NCI-H1417 (cell line): ENCODE measurements at places on chromosomes 1 and 21.

DNA sequence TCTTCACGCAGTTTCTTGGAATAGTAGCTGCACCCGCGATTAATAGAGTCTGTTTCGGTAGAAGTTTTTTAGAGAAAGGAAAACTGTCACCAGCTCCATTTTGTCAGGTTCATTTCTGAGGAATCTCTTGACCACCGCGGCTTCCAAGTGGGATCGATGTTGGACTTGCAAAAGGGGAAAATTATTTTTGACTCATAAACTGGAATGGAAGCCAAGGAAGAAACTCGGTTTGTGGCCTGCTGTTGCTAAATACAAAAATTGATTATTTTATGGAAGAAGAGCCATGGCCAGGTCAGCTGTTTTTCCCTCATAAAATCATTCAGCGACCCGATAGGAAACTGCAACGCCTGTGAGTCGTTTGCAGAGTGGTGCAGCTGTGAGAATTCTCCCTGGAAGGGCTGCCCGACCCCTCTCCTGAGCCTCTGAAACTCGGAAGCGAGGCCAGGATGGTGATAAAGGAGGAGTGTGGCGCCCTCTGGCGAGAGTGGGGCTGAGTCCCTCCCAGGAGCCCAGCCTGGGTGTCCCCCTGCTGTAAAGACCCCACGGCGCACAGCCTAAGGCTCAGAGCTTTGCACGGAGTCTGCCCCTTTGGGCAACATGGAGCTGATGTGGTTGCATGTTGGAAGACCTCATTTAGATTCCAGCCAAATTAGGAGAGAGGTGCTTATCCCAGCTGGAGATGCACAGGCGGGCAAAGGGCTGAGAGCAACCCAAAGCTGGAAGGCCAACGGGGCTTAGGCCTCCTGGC lies 83.6 kb upstream of the SLC25A33 start:
- peak; percentile 50 for DNase-seq

DNA sequence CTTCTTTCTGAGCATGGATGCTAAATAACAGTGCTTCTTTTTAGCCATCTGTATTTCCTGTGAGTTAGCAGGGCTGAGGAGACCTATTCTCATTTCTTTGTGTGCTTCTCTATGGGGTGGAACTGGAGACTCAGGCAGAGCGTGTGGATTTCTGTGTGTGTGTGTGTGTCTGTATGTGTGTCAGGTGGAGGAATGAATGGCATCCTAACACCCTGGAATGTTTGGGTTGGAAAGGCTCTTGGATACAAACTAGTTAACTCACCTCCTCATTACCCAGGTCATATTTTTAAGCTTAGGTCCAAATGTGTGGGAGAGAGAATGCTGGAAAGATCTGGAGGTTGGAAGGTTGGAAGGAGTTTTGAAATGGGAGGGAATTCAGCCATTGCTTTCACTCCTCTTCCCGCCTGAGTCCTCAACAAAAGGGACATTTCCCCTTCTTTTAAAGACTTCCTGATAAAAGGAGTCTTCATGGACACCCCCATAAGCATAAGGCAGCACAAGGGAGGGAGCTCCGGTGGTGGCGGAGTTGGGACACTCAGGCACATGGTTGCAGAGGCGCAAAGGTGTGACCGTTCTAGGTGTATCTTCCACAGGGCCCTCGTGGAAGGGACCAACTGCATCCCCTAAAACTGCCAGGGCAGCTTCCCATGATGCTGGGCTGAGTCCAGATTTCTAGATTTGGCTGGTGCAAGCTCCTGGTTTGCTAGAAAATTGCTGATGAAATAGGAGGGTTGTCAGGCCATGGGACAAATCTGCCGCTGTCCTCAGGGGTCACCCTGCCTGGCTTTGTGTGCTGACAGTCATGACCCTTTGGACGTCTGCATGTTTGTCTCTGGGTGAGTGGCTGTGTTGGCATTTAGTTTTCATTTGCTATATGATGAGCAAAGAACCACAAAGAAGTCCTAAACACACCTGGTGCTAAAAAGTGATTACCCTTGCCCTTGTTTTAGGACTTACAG lies 37.6 kb downstream of the MTARC1 start:
- no peak for DNase-seq

DNA sequence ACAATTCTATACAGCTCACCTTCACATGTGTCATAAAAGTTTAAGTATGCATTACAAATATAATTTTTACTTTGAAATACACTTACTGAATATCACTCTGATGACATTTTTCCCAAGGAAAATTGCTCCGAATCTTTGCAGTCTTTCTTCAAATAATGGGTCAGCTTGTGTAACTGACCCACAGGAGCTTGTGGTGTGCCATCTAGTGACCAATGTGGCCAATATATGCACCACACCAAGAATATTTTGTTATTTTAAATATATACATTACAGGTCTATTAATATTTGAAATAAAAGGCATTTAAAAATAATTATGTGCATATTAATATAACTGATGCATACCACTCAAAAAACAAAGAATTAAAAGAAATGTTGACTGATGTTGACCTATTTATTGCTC lies 271.4 kb downstream of the TBX15 start:
- DNase-seq: no peak

- peak; percentile 67 for DNase-seq
Measured at GRCh38 chr21:26965907-26966581, 844 bp downstream of the ADAMTS5 start.

- DNase-seq: no peak
Measured at GRCh38 chr1:109947582-109948284, 36.8 kb upstream of the AHCYL1 start.

GRCh38 chr1:100773444-100773843 lies 53.9 kb downstream of the VCAM1 start:
- DNase-seq: no peak

DNA sequence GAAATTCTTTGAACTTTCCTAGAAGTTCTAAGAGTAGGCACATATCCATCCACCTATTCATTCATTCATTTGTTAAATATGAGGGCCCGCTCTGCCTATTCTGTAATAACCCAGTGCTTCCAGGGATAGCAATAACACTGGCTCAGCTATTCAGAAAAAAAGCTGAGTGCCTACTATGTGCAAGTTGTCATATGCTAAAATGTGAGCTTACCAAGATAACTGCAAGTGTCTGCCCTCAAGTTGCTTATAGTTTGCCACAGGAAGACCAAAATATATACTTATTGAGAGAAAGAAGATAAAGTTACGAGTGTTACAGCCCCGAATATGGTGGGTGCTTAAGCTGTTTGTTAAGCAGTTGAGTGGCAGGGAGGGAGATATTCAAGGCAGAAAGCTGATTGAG lies 39.6 kb downstream of the CD55 start:
- DNase-seq: no peak

DNA sequence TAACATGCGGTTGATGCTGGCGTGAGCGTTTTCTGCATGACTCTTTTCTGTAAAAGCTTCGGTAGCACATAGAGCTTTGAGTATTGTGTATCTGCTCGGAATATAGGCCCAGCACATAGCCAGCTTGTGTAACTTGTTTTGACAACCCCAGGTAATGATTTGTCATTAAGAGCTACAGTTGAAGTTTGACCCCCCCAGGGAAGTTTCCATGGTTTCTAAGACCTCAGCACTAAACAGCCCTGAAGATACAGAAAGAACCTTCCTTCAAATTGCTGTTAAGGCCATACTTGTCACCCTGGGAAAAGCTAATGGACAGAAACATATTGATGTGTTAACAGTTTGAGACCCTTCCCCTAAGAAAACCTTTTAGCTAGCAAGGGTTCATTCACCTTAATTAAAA lies 380.7 kb downstream of the PRDM2 start:
- no peak for DNase-seq

DNA sequence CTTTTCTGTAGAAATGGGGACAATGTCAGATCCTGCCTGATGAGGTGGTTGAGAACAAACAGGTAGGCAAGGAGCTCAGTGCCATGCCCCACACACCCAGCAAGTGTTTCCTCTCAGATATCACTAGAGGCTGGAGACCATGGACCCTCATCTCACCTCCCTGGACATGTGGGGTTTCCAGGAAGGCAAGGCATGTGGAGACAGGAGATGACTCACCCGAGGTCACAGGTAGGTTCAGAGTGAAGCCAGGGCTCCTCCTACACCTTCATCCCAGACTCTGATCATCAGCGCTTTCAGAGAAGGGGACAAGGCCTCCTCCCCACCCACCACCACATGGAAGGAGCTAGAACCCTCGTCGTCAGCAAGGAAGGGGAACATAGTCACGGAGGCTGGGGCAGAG lies 69.2 kb downstream of the MATN1 start:
- no peak for DNase-seq
